ENCODE measurements at places on chromosomes 6 and 20.

DNA sequence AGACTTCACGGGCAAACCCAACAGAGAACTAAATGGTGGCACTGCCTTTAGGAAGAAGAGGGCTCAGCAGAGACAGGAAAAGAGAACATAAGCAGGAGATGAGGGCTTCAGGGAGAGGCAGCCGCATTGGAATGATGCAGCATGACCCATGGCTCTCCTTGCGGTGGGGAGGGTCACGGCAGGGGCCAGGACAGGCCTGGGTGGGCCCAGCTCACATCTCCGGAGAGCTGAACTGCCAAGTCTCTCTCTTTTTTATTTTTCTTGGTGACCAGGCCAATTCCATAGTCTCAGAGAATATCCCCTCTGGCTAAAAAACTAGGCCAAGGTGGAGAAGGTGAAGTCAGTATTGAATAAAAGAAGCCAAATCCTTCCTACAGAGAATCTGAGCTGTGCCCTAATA lies 77.5 kb upstream of the TRAF3IP2 start:
- no peak for DNase-seq

DNA sequence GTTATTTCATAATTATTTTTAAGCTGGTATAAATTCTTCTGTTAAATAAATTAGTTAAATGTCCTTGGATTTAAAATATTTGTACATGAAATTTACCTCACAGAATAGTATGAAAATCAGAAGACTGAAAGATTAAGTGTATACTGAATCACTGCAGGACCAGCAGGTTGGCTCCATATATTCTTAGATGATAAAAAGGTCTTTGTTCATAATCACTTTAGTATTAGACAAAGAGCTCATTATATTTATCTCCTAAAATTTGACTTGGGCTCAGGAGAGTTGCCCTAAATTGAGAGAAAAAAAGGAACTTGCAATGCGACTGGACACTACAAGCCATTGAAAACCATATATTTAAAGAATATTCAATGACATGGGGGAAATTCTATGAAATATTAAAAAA lies 766.4 kb upstream of the CITED2 start:
- no peak for DNase-seq

- no peak for DNase-seq
Observed at GRCh38 chr6:46993846-46994245, 48.3 kb downstream of the ADGRF1 start.

GRCh38 chr20:50113420-50114224 lies 672 bp upstream of the UBE2V1 start:
- DNase-seq = no peak

- DNase-seq = no peak
Observed at GRCh38 chr6:21161707-21162106, 431.8 kb upstream of the SOX4 start.

DNA sequence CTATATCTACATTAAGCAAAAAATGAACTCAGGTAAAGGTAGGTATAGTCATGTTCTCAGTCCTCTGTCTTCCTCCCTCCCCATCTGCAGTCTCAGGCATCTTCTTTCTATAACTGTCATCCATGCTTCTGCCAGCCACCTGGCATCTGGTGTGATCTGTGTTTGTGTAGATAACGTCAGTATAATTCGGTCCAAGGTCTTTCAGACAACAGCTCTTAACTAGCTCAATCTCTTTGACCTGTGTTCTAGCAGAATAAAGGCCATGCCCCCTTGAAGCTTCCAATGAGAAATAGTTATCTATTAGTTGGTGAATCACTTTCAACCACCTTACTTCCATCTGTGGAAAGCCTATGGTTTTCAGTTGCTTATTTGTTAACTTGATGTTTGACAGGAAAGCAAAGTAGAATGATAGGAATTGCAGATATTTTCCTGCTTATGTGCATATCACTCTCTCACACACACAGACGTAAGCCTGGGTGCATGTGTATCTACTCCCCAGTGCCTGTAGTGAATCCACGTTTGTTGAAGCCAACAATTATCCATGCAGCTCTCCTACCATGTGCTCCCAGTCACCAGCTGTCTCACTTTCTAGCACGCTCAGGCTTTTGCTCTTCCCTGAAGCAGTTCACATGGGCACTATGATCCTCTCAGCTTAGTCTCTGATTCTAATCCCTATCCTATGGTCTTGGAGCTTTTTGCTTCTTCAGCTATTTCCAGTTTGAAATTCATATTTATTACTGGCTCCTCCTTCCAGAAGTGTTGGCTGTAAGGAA lies 433.7 kb upstream of the MANEA start:
- no peak for DNase-seq

GRCh38 chr6:47715782-47716181 lies 17.4 kb downstream of the ADGRF4 start:
- DNase-seq = no peak

- DNase-seq = no peak
Observed at GRCh38 chr20:5192570-5193431, 66.0 kb downstream of the CDS2 start.

DNA sequence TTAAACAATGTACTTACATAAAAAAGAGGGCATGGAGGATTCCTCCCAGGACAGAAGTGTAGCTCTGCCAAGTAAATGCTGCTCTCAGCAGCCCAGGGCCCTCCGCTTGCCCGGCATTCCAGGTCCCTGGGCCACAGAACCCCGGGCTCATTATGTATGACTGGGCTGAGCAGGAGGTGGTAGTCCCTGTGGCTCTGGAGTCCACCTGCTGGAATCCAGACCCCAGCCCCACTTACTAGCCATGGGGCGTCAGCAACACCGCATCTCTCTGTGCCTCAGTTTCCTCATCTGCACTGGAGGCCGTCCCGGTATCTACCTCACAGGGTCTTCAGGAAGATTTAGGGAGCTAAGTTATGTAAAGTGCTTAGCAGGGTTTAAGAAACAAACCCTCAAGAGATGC lies 55.4 kb downstream of the PSMG4 start:
- no peak for DNase-seq

DNA sequence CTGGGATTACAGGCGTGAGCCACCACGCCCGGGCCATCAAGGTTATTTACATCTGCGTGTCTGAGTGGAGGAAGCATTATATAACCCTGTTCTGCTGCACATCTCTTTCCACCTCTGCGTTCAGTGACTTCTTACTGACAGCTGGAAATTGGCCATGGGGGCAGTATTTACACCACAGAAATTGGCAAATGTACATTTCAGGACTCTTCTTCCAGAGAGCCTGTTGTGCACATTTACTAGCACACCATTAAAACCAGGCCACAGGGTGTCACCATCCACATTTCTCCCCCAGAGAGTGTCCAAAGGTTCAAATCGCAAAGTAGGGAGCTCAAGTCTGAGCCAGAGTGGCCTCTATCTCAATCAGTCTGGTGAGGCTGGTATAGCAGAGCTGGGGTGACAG lies 62.9 kb upstream of the SNX9 start:
- DNase-seq = no peak

DNA sequence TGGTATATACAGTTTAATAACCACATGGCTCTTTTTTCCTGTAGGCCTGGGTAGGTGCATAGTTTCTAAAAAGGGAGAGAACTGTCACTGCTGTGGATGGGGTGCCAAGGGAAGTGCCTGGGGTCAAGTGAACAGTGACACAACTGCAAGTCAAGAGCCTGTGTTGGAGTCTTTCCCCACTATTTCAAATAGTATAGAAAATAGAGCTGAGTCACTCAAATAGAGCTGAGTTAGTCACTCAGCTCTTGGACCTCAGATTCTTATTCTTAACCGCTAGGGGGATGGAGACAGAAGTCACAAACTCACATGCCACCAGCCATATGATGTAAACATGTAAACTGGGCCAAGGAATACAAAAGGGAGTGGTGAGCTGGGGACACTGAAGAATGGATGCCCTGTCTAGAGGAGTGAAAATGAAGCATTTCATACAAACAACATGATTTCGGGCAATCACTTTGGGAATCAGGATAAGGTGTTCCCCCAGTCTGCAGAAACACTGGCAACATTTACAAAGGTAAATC lies 2.1 kb downstream of the NQO2 start:
- peak; percentile 95 for DNase-seq

GRCh38 chr6:153301602-153302001 lies 170.5 kb upstream of the RGS17 start:
- no peak for DNase-seq

GRCh38 chr20:29741594-29741893 lies 1515.9 kb upstream of the DEFB115 start:
- no peak for DNase-seq

- peak; percentile 75 for DNase-seq
Observed at GRCh38 chr6:44431118-44431725, 43.7 kb downstream of the CDC5L start.

DNA sequence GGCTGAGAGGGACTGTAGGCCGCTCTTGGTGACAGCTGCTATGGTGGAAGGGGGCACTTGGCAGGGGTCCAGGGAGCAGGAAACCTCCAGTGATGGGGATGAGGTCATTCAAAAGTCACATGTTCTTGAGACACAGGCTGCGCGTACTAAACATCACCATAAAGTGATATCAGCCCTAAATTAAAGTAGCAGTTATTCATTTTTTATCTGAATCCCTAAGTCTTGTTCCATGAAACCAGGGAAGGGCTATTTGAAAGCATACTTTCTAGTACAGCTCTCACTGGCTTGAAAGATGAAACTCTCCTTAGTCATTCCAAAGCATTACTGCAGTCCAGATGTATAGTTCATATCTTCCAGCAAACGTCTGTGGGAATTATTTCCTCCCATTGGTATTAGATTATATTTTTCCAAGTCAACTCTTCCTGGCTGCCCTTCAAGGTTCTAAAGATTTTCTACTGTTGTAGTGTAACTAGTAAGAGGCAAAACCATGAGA lies 373.1 kb downstream of the CD109 start:
- DNase-seq = no peak

DNA sequence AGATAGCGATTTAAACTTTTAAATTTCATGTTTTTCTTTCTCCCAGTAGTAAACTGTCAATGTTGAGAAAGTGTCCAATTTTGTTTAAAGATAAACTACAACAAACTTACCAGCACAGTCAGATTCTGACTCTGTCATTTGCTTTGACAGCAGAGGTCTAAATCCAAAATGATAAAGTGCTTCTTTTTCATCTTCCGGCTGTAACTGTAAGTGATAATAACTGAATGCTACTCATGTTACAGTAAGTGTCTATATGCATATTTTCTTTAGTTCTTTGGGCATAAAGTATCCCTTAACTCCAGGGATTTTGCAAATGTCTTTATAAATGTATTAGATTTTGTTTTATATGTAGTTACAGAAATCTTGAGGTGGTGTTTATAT lies 610.4 kb downstream of the RFPL4B start:
- DNase-seq = no peak

DNA sequence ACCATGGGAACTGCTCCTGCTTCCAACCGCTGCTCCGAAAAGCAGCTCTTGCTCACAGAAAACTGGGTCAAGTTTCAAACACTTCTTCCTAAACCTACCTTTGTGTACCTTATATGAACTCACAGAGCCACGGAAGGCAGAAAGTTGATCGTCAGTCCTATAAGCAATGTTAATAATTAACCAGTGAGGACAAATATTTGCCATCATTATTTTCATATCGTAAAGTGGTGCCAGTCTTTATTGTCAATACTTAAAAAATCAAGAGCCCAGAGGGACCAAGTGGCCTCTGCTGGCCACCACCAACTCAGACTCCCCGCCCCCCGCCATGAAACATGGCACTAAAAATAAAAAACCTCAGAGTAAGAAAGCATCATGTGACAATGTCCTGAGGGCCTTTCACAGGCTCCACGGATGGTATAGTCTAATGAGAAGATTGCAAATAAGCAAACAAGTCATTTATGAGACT lies 9.1 kb upstream of the PBOV1 start:
- DNase-seq = no peak

- no peak for DNase-seq
Observed at GRCh38 chr20:9344083-9344920, 170.1 kb upstream of the LAMP5 start.

- DNase-seq = no peak
Observed at GRCh38 chr6:119683031-119683430, 333.5 kb upstream of the MAN1A1 start.

- no peak for DNase-seq
Observed at GRCh38 chr6:33944686-33945411, 141.0 kb upstream of the MLN start.

DNA sequence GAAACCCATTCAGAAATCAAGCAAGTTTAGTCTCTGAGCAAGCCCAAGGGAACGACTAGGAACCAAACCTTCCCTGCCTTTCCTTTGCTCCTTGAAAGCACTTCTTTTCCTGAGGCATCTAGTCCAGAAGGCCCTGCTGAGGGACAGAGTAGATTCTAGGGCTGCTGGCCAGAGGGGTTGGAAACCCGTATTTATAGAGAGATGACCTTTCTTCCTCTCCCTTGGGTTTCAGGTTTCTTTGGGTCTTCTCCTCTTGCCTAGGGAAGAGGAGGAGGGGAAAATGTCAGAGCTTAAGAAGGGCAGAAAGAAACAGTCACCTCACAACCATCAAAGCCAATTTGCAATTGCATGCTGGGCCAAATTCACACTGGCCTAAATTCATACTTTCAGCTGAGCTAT lies 5.8 kb downstream of the APOBEC2 start:
- no peak for DNase-seq

- no peak for DNase-seq
Observed at GRCh38 chr6:44708208-44708607, 320.7 kb downstream of the CDC5L start.
